A673 (cell line): ENCODE measurements at places on chromosomes 5 and 9. TPM values are rescaled to one million over a fixed set of nuclear protein-coding genes. Genes with fewer than 3 reads are reported as not detected.

The PLEKHG4B gene
- 0.28 and 0.33 TPM in 2 replicates for total RNA-seq

The ZBED3 gene
- 9.9 and 10.4 TPM in 2 replicates for total RNA-seq

The ANKRD55 gene
- not detected in 2 replicates for total RNA-seq

The CD274 gene
- 0.33 and 0.62 TPM in 2 replicates for total RNA-seq

The FCN1 gene
- not detected in 2 replicates for total RNA-seq

The WDR31 gene
- 1.3 and 2.4 TPM in 2 replicates for total RNA-seq

The KLHL3 gene
- total RNA-seq, result 0.58 and 0.66 TPM in 2 replicates

The SLC2A6 gene
- total RNA-seq, result 1.8 and 2.7 TPM in 2 replicates

The CDO1 gene
- total RNA-seq, result 1.5 and 3.2 TPM in 2 replicates

The NR4A3 gene
- total RNA-seq, result 6.4 and 6.6 TPM in 2 replicates

The MYMK gene
- total RNA-seq, result not detected in 2 replicates

The ADAMTS12 gene
- total RNA-seq, result 0.76 and 0.84 TPM in 2 replicates

The PRLR gene
- total RNA-seq, result 0.22 TPM in 1 of 2 replicates, not detected in the other

The SPINK13 gene
- total RNA-seq, result not detected in 2 replicates

The DDX4 gene
- total RNA-seq, result not detected in 2 replicates

The CTXN3 gene
- not detected in 2 replicates for total RNA-seq

The SAPCD2 gene
- total RNA-seq, result 30.6 and 33.7 TPM in 2 replicates

The ABCA1 gene
- total RNA-seq, result 0.69 and 1.6 TPM in 2 replicates

The SHOC1 gene
- total RNA-seq, result not detected in 2 replicates

The PTGER4 gene
- 2.1 and 2.5 TPM in 2 replicates for total RNA-seq

The LPAR1 gene
- total RNA-seq, result 28.3 and 29.0 TPM in 2 replicates

The PCDHGB1 gene
- 7.6 TPM in 2 replicates for total RNA-seq

The FAM221B gene
- total RNA-seq, result not detected in 2 replicates

The ARHGEF28 gene
- 3.4 and 3.5 TPM in 2 replicates for total RNA-seq

The C5 gene
- 4.0 and 4.4 TPM in 2 replicates for total RNA-seq

The CAST gene
- total RNA-seq, result 66.8 and 72.5 TPM in 2 replicates

The NIM1K gene
- 0.41 and 0.55 TPM in 2 replicates for total RNA-seq

The SLC12A7 gene
- 45.2 and 55.5 TPM in 2 replicates for total RNA-seq

The GABRG2 gene
- total RNA-seq, result 0.66 TPM in 1 of 2 replicates, not detected in the other

The AQP7 gene
- total RNA-seq, result not detected in 2 replicates

The PTCH1 gene
- 32.6 and 36.5 TPM in 2 replicates for total RNA-seq

The SVEP1 gene
- 0.45 and 0.46 TPM in 2 replicates for total RNA-seq

The MYORG gene
- 7.8 and 7.9 TPM in 2 replicates for total RNA-seq

The RBM18 gene
- total RNA-seq, result 29.3 and 30.8 TPM in 2 replicates

The SLC6A18 gene
- not detected in 2 replicates for total RNA-seq

The C9orf50 gene
- 0.28 TPM in 1 of 2 replicates, not detected in the other for total RNA-seq

The TNFAIP8 gene
- total RNA-seq, result 6.3 and 6.8 TPM in 2 replicates

The GPR150 gene
- total RNA-seq, result 0.13 and 0.15 TPM in 2 replicates

The LNPEP gene
- 10.3 and 12.8 TPM in 2 replicates for total RNA-seq

The SMIM23 gene
- not detected in 2 replicates for total RNA-seq
